ENCODE measurements at places on chromosomes 2 and 18. TPM values are rescaled to one million over a fixed set of nuclear protein-coding genes. Genes with fewer than 3 reads are reported as not detected.

DNA sequence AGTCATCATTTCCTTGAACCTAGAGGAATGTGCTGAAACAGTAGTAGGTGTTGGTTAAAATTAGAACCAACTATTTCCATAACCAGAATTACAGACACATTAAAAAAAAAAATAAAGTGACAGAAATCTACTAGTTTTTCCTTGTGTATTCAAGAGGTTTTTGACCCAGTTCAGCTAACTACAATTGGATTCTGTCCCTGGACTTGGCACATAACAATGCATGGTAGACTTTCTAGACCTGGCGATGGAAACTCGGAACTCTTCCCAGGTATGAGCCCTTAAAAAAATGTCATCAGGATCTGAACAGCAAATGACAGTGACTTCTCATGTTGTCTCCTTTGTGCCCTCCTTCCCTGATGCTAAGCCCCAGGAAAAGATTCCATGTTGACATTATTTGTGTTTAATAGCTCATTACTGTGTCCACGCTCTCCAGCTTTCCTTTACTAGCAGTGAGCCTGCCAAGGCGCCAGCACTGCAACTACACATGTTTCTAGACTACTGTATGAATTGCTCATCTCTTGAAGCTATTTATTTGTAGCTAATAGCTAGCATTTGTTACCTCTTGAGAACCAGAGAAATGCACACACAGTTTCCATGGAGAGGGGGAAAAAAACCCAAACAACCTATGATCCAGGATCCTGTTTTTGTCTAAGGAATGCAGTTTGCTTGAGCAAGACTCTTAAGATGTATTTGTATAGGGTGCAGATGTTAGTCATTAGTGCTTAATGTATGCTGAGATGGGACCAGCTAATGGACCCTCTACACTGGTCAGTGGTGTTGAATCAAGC, 148.5 kb downstream of the FMNL2 start:
- no peak for DNase-seq

- no peak for DNase-seq
These were observed 21.6 kb downstream of the GPD2 start for GRCh38 chr2:156457523-156458517.

DNA sequence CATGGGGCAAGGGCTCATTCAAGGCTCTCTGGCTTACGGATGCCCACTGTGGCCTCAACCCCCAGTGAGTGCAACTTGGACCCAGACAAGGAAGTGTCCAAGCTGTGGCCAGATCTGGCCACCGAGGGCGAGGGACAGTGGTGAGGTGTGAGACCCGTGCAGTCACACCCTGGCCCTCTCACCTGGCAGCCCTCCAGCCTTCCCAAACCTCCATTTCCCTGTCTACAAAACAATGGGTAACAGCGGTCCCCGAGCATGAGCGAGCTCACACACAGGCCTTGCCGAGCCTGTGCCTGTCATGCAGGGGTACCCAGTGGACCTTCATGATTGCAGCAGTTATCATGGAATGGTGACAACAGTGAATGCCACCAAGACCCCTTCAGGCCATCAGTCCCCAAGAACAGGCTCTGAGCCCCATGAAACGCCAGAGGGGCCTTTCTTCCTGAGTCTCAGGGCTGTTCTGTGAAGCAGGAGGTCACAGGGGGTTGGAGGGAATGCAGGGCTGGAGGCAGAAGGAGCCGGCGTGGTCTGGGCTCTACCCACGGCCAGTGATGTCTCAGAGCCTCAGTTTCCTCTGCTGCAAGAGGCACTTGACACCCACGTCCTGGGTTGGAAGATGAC, 49.8 kb downstream of the RAMP1 start:
- no peak for DNase-seq

DNA sequence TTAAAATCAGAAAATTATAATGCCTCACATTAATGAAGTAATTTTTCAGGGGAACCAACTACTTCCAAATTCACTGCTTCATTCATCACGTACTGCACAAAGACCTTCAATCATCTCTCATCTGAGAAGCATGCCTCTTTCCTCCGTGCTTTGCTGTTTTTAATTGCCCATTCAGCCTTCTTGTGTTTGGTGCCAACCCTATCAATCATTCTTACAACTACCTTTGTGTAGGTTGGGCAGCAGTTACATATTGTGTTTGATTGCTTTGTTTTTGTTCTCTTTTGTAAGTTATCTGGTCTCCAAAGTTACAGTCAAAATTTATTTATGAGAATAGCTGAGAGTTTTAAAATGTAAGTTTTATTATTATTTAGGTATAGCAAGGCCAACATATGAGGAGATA, 549.0 kb upstream of the SLC8A1 start:
- no peak for DNase-seq

DNA sequence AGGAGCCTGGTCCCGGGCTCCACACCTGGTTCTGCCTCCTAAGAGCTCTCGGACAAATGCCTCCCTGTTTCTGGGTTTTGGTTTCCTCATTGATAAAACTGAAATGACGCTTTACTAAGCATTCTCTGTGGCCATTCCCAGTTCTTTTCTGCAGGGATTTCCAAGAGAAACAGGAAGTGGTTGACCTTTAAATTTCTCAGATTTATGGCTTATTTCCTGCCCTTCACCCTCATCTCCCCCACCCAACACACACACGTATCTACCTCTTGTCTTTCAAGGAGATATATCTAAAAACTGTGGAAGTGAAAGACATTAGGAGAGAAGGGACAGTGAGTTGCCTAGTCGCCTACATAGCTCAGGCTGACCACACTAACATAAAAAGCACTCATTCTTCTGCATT, 53.0 kb downstream of the PIEZO2 start:
- peak; percentile 67 for DNase-seq

DNA sequence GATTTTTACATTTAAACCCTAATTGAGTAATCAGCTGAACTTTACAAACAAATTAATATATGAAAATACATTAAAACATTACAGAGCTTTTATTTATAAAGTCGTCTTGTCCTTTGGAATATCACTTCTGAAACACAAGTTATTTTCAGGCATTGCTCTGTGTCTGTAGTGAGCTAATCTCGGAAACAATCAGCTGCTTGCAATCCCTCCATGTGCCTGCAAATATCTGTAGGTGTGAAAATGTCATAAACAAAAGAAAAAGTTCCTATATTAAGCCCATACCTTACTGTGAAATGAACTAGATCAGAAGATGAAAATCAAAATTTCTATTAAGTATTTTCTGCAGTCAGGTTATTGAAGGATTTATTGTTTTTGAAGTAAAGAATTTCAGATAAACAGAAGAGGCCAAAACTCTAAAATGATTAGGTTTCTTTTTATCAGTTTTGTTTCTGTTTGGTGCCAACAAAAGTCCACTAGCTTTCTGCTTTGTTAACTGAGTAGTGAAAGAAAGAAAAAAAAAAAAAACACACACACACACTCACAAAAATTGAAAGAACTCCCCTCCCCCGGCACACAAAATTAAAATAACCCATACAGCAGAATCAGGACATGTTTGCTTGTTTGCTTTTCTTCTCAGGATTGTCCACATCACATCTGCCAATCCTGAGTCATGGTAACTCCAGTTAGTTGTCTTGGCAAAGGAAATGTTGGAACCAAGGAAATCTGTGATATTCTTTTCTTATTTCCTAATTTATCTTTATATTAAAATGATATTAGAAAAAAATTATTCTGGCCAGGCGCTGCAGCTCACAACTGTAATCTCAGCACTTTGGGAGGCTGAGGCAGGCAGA, 627.0 kb upstream of the SLC39A10 start:
- no peak for DNase-seq

Gene RBM45
- total RNA-seq: 10.0 TPM

Gene RAX
- total RNA-seq: not detected

Gene MYO1B
- total RNA-seq: 26.2 TPM

All from M059J (cell line).